ENCODE measurements at places on chromosomes 6 and 20.

DNA sequence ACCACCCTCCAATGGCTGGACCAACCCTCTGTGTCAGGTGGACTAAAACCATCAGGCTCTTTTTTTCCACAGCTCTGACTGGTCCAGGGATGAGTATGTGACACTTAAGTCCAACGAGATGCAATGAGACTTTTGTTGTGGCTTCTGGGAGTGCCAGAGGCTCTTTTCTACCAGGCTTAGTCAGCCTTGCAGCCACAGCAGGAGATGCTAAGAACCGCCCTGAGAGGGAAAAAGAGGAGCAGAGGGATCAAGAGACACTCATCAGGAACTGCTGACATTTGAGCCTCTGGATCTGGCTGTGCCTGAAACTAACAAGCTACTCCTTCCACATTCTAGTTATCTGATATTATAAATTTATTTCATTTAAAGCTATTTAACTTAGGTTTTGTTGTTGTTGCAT is 270.9 kb upstream of the SULF2 start:
- no peak for DNase-seq

GRCh38 chr6:106243261-106243660 is 82.3 kb downstream of the ATG5 start:
- no peak for DNase-seq

GRCh38 chr6:170117111-170117972 is 173.5 kb downstream of the DLL1 start:
- DNase-seq = no peak

- DNase-seq = no peak
Measured at GRCh38 chr6:47105469-47106178, 63.5 kb upstream of the ADGRF1 start.

DNA sequence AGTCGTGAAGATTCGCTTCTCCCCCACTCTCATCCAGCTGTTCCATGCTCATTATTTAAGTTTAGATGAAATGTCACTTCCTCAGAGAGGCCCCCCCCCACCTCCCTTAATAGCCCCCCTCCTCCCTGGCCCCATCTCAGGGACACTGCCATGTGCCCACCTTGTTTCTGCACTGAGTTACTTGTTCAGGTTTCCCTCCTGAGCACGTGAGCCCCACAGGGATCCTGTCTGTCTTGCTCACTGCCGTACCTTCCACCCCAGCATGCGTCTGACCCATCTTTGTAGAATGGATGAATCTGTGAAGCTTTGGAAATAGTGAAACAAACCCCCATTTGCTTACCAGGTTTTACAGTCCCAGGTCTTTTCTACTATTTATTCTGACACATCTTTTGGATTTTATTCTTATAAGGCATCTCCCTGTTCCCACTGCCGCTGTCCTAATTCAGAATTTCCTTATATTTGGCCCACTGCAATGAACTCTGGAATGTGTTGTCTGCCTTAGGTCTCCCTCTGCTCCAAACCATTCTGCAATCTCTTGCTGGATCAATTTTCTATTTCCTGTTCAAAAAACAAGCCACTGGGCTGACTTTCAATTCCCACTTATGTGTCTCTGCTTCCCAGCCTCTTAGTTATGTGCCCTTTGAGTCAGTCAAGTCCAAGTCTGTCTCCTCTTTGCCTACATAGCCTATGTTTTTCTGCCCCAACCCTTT is 136.5 kb upstream of the ECI2 start:
- no peak for DNase-seq

DNA sequence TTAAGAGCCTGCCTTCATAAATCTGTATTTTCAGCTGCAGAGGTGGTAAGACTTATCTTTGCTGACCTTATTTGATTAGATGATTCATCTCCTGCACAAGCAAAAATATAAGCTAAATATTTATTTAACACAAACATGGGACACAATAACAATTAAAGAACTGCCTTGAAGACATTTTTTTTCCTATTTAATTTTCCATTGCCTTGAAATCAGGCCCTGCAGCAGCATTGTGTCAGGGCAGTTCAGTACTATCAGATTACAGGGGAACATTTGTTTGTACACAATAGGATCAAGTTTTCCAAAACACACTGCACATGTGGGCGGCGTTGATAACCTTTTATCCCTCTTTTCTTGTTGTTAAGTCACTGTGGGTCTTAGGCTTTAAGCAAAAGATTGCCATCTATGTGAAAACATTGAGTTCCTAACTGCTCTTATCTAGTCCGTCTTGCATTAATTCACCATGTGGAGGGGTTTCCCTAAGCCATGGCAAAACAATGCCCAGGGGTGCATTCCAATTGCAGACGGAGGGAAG is 7.4 kb downstream of the ADGRF5 start:
- DNase-seq = no peak

DNA sequence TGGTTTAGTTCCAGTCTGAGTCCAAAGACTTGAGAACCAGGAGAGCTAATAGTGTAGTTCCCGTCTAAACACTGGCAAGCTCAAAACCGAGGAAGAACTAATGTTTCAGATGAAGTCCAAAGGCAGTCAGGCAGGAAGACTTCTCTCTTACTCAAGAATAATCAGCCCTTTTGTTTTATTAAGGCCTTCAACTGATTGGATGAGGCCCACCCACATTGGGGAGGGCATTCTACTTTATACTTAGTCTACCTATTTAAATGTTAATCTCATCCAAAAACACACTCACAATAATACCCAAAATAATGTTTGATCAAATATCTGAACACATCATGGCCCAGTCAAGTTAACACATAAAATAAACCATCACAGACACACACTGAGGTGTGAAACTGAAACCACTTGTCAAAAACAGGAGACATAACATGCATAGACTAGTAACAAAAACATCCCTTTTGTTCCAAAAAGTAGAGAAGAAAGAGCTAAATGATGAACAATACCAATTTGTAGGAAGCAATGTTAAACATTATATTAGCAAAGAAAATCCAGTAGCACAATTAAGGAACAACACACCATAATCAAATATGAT is 50.2 kb upstream of the SENP6 start:
- DNase-seq = no peak

- no peak for DNase-seq
Measured at GRCh38 chr6:161056451-161056850, 64.9 kb downstream of the MAP3K4 start.

DNA sequence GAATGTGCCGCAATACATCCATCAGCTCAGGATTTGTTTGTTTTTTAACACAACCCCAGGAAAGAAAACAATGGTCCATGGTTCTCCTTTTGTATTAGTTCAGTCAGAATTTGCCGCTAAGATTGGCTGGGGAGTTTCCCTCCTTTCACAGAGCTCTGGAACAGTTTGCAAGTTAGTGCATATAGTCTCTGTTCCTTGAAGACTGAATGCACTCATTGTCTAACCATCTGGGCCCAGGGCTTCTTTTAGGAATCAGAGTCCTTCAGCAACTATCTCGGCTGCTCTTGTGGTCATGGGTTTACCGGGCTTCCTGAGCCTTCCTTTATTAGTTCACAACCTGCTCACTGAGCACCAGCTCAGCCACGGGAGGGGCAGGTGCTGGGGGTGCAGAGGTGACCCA is 121.3 kb downstream of the SLC23A2 start:
- no peak for DNase-seq

- DNase-seq = no peak
Measured at GRCh38 chr6:69819138-69819537, 22.3 kb upstream of the LMBRD1 start.

DNA sequence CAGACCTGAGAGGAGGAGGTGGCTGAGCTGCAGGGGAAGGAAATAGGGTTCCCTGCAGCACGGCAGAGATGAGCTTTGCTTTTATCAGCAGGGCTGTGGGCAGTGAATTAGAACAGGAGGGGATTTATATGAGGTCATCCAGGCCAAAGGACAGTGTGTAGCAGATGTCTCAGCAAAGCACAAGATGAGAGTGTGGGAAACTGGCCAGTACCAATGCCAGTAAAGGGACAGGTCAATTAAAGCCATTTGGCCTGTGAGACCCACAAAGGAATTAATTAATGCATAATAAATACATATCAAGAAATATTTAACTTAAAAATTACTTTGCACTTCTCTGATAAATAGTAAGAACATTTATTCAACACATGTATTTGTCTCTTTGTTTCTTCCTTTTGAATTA is at the start of gene DEFB119:
TSS of gene DEFB119 (minus strand) at position 101 of the 400 bp plus-strand sequence. CDS start 107 bp downstream, outside the sequence.
- no peak for DNase-seq

DNA sequence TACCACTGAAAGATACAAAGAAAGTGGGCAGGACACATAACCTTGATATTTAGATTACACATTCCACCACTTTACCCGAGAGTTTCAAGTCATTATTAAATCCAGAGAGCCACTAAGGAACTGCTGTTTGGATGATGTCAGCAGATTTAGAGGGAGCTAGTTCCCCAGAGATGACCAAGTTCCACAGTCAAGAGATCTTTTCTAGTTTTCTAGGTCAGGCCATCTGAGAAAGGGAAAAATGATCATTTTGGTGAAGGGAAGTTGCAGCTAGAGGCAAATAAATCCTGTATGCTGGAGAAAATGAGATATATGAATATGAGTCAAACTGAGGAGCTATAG is 147.8 kb downstream of the HS3ST5 start:
- DNase-seq = no peak

- DNase-seq = no peak
Measured at GRCh38 chr6:14075095-14075503, 42.5 kb upstream of the CD83 start.

DNA sequence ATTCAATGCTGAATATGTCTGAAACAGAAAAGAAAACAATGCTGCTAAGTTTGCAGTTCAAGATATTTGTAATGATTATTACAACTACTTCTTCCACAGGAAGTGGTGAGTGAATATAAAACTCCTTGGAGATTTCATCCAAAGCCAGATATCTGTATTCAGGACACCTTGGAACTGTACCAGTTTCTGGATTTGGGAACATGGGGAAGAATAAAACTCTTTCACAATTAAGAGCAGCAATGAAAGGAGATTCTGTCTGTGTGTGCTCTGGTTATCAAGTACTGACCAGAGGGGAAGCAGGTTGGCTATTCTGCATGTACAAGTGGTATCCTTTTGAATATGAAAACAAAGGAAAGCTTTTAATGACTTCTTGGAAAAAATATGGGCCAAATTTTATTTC is 21.1 kb downstream of the ELOVL2 start:
- DNase-seq = no peak

DNA sequence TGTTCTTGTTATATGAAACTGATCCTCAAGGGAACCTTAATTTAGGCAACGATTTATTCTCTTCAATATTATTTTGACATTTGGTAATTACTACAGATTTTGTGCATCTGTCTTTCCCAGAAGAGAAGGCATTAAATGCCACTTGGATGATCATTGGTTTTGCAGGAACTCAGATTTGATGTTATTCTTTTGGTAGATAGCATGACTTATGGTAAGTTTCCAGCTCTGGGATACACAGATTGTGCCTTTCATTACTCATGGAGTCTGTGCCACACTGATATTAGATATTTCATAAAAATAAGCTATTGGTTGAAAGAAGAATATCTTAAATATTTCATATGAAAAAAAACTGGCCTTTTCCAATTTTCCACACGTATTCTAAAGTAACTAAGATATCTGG is 120.1 kb downstream of the AIG1 start:
- DNase-seq = no peak

- no peak for DNase-seq
Measured at GRCh38 chr6:124795643-124796463, 166.4 kb upstream of the RNF217 start.

GRCh38 chr6:139313784-139314545 is 22.2 kb upstream of the TXLNB start:
- DNase-seq = no peak

DNA sequence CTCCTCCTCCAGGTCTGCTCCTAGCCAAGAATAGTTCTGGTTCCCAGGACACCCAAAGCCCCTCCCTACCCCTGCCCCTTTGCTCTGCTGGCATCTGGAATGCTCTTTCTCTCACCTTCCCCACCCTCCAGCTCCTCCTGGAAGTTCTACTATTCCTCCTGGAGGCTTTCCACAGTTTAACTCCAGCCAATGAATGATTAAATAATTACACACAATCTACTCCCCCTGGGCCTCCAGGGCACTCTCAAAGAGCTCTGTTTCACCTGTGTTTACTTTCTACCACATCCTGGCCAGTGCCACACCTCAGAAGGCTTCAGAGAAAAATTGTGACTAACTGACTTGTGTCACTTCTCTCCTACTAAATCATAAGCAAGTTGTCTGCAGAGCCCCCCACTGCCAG is 36.2 kb downstream of the GCM1 start:
- DNase-seq = no peak

DNA sequence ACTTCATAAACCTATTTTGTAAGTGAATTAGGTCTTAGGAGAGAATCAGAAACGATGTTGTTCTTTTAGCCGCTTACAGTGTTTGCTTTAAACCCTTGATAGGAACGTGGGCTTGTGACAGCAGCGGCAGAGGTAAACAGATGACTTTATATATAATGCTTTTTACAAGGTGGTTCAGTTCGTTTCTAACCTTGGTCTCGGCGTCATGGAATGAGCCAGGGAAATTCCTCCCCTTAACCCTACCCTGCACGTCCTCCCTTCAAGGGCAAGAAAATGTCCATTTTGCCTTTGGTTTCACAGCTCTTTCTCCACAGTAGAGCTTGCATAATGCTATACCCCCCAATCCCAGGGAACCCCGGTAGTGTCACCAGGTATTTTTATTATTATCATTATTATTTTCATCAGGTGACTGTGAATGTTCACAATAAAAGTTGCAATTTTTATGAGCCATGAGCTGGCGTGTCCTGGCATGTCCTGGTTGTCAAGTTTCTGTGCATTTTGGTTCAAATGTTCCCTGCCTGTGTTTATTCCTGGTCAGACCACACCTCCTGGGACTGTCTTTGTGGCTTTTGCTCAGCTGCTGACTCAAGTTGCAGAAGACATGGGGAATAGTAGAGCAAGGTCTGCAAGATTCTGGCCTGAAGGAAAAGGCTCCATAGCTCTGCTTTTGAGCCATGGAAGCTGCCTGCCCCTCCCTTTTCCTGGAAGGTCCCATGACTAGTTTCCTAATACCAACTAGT is 112.8 kb upstream of the BMP2 start:
- DNase-seq = no peak

DNA sequence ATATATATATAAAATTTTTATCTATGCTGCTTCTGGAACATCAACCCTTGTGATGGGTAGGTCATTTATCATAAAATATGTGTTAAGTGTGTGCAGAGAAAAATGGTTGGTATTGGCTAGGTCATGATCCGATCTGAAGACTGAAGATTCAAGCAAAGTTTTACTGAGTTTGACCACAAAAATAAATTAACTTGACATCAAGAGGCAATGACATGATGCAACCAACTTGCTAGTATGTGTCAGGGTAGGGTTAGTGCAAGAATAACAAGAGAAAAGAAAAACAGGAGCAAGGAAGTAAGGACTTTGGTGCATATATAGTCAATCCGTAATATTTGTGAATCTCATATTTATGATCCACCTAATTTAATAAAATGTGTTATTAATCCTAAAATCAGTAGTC is 1202.0 kb upstream of the ADGRB3 start:
- no peak for DNase-seq

GRCh38 chr6:150150458-150150820 is 7.6 kb downstream of the PPP1R14C start:
- DNase-seq = no peak

Measured in stimulated activated naive CD8-positive, alpha-beta T cell treated with anti-CD3 and anti-CD28 coated beads, Interleukin-15, Interleukin-2, amounts not matched to agents 100 U/mL and 50 U/mL, for 24 hours (primary cell).